ENCODE measurements at places on chromosomes 4 and X. TPM values are rescaled to one million over a fixed set of nuclear protein-coding genes. Genes with fewer than 3 reads are reported as not detected.

- DNase-seq: peak; percentile 72
These were observed 6.4 kb upstream of the SLAIN2 start for GRCh38 chr4:48334900-48335384.

GRCh38 chr4:129468624-129469023, 372.7 kb downstream of the C4orf33 start:
- no peak for DNase-seq

DNA sequence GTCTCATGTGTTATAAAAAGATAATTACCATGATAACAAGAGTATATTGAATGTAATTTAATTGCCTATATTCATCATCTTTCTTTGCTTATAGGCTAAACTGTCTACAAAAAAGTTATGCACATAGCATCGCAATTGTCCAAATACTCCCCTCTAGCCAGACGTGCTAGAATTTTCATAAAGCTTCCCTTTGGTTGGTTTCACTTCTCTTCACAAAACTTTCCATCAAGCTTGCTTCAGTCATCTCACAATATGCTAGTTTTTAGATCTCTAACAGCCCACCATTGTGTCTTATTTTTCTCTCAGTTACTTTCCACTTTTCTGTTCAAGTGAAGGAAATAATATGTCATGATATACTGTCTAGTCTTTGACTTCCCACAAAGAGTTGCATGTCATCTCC, 448.3 kb upstream of the SPANXN1 start:
- DNase-seq: no peak

DNA sequence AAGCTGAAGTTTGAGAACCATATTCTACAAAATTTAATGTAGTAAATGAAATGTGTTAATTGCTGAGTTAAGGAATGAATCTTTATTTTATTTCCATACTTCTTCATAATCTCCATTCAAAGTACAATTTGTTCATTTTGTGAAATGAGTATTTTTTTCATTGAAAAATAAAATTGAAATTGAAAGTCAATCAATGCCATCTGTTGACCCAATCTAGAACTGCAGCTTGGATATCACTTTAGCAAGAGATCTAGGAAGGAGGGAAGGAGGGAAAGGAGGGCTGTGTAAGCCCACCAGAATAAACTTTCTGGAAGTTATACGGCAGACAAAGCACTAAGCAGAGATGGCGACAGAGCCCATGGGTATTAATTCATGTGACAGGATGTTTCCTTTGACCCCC, 128.4 kb downstream of the ZMAT1 start:
- DNase-seq: peak; percentile 2

- no peak for DNase-seq
These were observed 203.4 kb downstream of the ZNF674 start for GRCh38 chrX:46341767-46342322.

- DNase-seq: no peak
These were observed 100.9 kb downstream of the TTC29 start for GRCh38 chr4:146844761-146845160.

GRCh38 chr4:185730849-185731608, 81.0 kb downstream of the SORBS2 start:
- DNase-seq: peak; percentile 51

GRCh38 chrX:26558719-26559386, 342.9 kb downstream of the MAGEB5 start:
- no peak for DNase-seq

- peak; percentile 80 for DNase-seq
These were observed 837.4 kb downstream of the TRIML1 start for GRCh38 chr4:188976644-188977115.

DNA sequence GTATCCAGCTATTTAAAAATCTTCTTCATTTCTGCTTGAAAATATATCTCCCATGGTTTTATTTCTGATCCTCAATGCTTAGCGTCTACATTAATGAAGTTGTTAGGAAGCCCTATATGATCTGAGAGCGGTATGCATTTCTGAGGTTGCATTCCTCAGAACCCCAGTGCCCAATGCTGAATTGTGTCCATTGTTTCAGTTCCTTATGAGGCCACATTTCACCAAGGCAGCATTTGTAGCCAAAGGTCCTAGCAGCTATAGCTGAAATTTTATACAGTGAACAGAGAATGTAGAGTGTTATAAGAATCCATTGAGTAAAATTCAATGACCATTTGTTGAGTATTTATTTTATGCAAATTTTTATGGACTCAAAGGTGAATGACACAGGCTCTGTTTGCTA, 209.5 kb downstream of the PCDH7 start:
- DNase-seq: no peak

GRCh38 chrX:67780694-67781109, 236.9 kb downstream of the AR start:
- peak; percentile 89 for DNase-seq

NCAPG gene
- 32.8 TPM for total RNA-seq

TRAPPC2 gene
- total RNA-seq: 13.2 TPM

TDO2 gene
- total RNA-seq: 4.2 TPM

MCF2 gene
- total RNA-seq: under 0.01 TPM

VEGFD gene
- not detected for total RNA-seq
